OCI-M1 (cell line): ENCODE measurements at places on chromosomes 5 and 9.

GRCh38 chr5:112004867-112005622 lies 248.1 kb upstream of the NREP start:
- no peak for DNase-seq

GRCh38 chr5:168613396-168613795 lies 34.2 kb upstream of the PANK3 start:
- no peak for DNase-seq

DNA sequence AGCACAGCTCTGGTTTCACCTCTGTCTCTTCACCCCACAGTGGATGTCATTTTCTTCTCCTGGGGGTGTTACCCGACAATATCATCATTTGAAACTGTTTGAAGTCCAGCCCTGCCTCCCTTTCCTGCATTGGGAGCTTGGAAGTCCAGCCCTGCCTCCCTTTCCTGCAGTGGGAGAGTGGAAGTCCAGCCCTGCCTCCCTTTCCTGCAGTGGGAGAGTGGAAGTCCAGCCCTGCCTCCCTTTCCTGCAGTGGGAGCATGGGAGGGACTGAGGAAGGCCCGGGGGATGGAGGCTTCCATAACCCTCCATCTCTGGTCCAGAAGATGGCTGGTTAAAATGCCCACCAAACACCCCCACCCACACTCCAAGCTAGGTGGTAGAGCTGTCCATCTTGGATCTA lies 59.8 kb downstream of the SYK start:
- DNase-seq, result no peak

GRCh38 chr5:93436083-93436482 lies 144.9 kb downstream of the NR2F1-AS1 start:
- no peak for DNase-seq

GRCh38 chr9:98162613-98163012 lies 29.8 kb downstream of the CORO2A start:
- no peak for DNase-seq

GRCh38 chr9:74810200-74810599 lies 77.5 kb downstream of the TRPM6 start:
- DNase-seq, result no peak

DNA sequence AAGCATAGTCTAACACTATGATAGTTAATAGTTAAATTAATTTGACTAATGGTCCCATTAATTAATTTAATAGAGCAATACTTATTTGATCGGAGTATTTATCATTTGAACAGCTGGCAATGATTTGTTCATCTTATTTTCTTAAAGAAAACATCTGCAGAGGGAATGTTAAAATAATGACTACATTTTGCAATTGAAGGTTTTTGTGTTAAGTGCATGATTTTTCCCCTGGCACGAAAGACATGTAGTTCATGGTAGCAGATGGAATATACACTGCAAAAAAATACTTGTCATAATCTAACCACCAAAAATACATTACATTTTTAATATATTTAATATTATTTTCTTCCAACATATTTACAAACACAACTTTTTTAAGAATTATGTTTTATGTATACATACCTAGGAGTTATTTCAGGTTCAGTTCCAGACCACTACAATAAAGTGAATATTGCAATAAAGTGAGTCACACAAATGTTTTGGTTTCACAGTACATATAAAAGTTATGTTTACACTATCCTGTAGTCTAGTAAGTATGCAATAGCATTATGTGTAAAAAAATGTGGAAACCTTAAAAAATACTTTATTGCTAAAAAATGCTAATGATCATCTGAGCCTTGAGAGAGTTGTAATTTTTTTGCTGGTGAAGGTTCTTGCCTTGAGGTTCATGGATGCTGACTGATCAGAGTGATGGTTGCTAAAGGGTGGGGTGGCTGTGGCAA lies 292.6 kb upstream of the DAB2 start:
- DNase-seq, result no peak

- peak; percentile 48 for DNase-seq
Observed at GRCh38 chr5:41346609-41347008, 133.3 kb upstream of the C6 start.

- no peak for DNase-seq
Observed at GRCh38 chr5:153081385-153081784, 409.1 kb upstream of the GRIA1 start.

DNA sequence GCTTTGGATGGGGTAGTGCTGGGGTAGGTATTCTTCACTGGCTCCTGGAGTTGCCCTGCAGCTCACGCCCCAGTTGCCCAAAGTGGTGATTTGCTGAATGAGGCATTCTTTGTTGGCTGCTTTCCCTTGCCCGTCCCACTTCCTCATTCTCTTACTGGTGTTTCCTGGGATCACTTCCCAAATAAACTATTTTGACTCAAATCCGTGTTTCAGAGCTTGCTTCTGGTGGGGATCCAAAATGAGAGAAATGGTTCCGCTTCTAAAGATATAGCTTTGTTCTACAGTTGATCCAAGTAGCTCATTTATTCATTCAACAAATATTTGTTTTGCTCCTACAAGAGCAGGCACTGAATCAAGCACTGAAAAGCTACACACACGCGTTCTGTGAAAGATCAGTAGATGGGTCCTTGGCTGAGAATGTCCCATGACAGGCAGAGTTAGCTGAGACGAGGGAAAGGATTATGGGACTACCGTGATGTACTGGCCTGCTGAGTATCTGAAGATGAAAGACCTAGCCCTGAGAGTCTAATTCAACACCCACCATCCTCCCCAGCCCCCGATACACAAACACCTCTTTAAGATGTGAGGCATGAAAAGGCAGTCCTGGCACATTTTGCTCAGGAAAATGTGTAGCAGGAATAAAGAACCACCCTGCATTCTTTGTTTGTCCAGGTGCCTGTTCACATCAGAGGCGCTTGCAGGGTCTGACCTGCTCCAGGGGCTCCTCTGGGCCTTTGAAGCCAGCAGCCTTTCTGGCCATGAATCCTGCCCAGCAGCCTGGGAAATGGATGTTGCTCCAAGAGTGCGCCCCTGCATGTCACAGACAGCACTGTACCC lies 143.1 kb upstream of the RANBP3L start:
- no peak for DNase-seq

- DNase-seq, result peak; percentile 16
Observed at GRCh38 chr5:100270023-100270771, 265.0 kb upstream of the FAM174A start.

GRCh38 chr5:60507687-60508086 lies 192.3 kb downstream of the DEPDC1B start:
- DNase-seq, result no peak

- no peak for DNase-seq
Observed at GRCh38 chr5:148780711-148781110, 45.7 kb upstream of the ADRB2 start.

- DNase-seq, result no peak
Observed at GRCh38 chr5:151779531-151780125, 7.9 kb downstream of the G3BP1 start.

GRCh38 chr5:167769846-167770413 lies 521.5 kb upstream of the WWC1 start:
- no peak for DNase-seq

GRCh38 chr5:106312360-106312759 lies 1358.4 kb downstream of the EFNA5 start:
- no peak for DNase-seq

DNA sequence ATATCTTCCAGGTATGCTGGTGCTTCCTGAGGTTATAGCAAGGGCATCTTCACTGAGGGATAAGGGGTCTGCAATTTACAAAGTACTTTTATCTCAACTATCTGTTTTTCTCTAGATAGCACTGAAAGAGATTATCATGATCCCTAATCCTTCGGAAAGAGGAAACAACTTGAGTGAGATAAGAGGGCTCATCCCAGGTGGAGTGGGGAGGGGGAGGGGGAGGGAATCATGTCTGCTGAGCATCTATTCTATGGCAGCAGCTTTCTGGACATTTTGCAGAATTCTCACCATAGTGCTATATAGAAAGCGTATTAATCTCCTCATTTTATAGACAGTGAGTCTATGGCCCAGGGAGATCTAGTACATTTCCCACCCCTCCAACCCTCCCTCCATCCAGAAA lies 5.9 kb downstream of the TNFSF15 start:
- DNase-seq, result no peak

DNA sequence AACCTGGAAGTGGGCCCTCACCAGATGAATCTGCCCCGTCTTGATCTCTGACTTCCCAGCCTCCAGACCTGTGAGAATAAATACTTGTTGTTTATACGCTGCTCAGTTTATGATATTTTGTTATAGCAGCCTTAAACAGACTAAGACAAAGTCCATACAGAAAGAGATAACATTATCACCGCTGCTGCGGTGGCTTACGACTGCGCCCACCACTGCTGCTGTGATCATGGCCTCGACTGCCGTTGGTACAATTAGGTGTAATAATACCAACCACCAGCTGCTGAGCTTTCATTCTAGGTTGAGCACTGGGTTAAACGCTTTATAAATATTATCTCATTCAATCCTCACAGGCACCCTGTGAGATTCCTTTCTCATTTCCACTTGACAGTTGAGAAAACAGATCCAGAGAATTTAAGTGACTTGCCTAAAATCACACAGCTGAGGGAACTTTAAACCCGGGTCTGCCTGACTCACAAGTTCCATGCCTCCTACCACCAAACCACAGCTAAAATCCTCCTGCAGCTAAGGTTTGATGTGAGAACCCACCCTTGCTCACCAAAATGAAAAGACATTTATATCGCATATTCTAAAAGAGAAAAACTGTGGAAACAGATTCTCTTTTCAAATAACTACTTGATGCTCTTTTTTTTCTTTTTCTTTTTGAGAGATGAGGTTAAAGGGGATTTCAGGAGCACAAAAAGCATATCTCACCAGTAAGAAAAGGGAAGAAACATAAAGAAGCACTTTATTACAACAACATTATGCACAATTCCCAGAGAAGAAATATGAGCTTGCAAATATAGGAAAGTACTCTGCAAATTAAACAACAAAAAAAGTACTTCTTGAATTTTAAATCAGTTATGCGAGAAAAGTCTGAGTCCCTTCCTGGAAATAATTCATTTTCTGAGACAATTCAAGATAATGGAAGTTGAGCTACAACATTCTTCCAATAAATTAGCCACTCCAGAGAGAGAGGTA lies 23.9 kb downstream of the GOLM1 start:
- no peak for DNase-seq

GRCh38 chr9:113633782-113634595 lies 170.5 kb downstream of the RGS3 start:
- no peak for DNase-seq

- no peak for DNase-seq
Observed at GRCh38 chr5:125526966-125527365, 780.5 kb upstream of the ZNF608 start.

DNA sequence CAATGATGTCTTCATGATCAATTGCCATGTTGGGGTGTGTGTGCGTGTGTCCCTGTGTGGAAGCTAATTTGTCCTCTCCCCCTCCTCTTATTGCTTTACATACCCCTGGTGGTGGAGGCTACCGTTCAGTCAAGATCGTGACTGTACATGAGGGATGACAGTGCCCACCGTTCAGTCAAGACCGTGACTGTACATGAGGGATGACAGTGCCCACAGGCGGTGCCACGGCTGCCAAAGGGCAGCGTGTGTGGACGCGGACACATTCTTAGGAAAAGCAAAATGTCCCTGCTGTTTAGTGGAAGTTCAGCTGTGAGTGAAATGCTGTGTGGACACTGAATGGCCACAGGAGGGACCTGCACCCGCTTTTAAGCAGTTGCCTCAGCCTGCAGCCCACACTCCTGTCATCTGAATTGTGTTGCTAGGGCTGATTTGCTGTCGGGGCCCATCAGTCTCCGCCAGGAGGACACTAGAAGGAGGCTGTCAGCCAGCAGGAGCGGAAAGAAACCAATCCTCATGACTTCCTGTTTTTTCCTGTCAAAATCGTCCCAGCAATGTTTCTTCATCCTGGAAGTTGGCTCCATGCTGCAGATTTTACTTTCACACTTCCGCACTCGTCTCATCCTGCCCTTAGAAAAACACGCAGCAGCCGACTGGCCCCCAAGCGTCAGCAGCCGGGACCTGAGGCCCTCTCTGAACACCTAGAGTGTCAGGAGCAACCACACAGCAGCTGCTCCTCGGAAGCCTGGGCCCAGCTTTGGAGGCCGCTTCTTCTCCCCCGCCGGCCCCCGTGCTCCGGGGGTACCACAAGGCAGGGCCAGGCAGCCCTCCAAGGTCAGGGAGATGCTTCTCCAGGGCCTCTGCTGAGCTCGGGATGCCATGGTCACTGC lies 9.1 kb downstream of the OR2V1 start:
- DNase-seq, result no peak

GRCh38 chr9:95726756-95727155 lies 148.7 kb upstream of the ERCC6L2 start:
- DNase-seq, result peak; percentile 69

GRCh38 chr5:33833237-33833575 lies 58.6 kb downstream of the ADAMTS12 start:
- DNase-seq, result no peak

DNA sequence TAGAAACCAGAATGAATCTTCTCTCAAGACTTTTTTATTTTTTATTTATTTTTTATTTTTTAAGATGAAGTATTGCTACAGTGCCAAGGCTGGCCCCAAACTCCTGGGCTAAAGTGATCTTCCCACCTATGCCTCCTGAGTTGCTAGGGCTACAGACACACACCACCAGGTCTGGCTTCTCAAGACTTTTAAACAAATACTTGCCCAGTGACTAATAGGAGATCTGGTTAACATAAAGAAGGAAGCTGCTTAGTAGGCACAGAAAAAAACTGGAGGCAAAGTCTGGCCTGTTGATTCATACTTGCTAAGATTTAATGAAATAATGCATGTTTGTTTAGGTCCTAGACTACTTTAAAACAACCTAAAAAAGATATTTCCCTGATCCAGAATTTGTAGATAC lies 43.8 kb downstream of the SLC38A9 start:
- DNase-seq, result no peak

GRCh38 chr9:135439916-135440315 lies 39.7 kb upstream of the PPP1R26 start:
- no peak for DNase-seq

DNA sequence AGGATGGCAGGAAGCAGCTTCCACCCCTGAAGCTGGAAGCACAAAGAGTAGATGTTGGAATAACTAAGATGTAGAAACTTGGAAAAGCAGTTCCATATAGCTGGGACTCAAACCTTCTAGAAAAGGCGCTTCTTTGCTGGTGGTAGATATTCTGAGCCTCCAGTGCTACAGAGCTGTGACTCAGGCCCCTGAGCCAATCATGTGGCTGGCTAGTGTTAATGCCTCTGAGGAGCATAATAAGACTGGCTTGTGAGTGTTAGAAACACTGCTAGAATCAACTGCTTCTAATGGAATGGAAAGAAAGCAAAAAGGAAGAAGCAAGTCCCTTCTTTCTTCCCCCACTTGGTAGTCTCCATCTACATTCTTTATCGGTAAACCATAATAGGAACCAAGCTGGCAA lies 234.2 kb upstream of the DMAC1 start:
- DNase-seq, result peak; percentile 89
